ENCODE measurements at places on chromosomes 3 and 15.
A peak's percentile ranks its signal among the peaks of the same experiment; 100 is the strongest.

- DNase-seq = no peak
Measured at GRCh38 chr3:105976196-105976595, 107.4 kb upstream of the CBLB start.

DNA sequence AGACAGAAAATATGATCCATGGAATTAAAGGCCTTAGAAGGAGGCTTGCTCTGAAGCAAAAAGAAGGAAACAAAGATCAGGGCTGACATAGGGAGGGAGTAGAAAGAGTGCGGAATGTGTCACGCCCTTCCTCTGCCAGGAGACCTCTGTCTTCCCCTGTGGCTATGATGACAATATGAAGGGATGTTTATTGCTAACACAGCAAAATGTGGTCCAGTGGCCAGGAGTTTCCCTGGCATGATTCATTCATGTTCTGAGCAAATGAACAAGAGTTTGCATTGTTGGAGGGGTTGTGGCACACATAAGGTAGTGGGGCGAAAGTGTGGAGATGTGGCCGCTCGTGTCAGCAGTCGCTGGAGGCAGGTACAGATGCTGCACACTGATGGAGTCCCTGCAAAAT is 169.4 kb downstream of the SHQ1 start:
- DNase-seq = no peak

GRCh38 chr3:42192334-42193200 is 73.4 kb downstream of the CCK start:
- DNase-seq = no peak

GRCh38 chr3:119352034-119352609 is 57.9 kb downstream of the ARHGAP31 start:
- peak; percentile 43 for DNase-seq

- no peak for DNase-seq
Measured at GRCh38 chr15:32105258-32106241, 75.2 kb downstream of the CHRNA7 start.

GRCh38 chr15:61687651-61688050 is 372.6 kb downstream of the VPS13C start:
- no peak for DNase-seq

DNA sequence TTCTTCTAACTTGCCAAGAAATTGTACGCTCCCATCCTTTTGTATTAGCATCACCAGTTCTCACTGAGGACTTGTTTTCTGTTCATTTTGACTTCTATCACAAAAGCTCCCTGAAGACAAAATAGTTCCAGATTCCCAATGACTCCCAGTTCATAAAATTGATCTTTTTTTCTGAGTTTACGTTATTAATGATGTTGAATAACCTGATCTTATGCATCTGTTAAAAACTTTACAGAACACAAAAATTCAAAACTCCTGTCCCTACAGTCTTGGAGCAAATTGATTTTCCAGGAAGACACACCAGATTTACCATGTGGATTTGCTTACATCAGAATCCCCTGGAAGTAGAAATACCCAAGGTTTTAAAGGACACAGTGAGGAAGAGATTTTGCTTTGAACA is 8.3 kb upstream of the KCNMB2 start:
- DNase-seq = no peak

- DNase-seq = no peak
Measured at GRCh38 chr15:88989578-88989977, 76.4 kb upstream of the MFGE8 start.

- DNase-seq = no peak
Measured at GRCh38 chr15:56295433-56295832, 51.8 kb upstream of the RFX7 start.

Data from stimulated activated CD8-positive, alpha-beta memory T cell treated with anti-CD3 and anti-CD28 coated beads, Interleukin-4, amount 100 ng/mL, for 4 hours (primary cell).